Lung (tissue), 17 donors: ENCODE measurements at places on chromosomes 11 and 22. TPM values are rescaled to one million over a fixed set of nuclear protein-coding genes. Genes with fewer than 3 reads are reported as not detected.

DNA sequence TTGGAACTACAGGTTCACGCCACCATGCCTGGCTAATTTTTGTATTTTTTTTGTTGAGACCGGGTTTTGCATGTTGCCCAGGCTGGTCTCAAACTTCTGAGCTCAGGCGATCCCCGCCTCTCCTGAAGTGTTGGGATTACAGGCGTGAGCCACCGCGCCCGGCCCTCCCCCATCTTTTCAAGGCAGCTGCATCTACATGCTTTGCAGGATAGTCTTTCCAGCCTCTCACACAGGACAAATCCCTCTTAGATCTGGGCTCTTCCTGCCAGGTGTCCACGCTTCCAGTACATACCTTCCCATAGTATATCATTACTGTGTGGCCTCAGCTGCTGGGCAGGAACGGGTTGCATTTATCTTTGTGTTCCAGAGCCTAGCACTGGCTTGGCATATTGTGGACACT lies 49.7 kb downstream of the C11orf96 start:
- H3K4me3 ChIP-seq, result no peak overlapping the region
- H3K36me3 ChIP-seq, result no peaks in the 10 kb centered on the region
- no peak overlapping the region for H3K27ac ChIP-seq
- H3K27me3 ChIP-seq, result no peaks in the 10 kb centered on the region
- no peak for DNase-seq

DNA sequence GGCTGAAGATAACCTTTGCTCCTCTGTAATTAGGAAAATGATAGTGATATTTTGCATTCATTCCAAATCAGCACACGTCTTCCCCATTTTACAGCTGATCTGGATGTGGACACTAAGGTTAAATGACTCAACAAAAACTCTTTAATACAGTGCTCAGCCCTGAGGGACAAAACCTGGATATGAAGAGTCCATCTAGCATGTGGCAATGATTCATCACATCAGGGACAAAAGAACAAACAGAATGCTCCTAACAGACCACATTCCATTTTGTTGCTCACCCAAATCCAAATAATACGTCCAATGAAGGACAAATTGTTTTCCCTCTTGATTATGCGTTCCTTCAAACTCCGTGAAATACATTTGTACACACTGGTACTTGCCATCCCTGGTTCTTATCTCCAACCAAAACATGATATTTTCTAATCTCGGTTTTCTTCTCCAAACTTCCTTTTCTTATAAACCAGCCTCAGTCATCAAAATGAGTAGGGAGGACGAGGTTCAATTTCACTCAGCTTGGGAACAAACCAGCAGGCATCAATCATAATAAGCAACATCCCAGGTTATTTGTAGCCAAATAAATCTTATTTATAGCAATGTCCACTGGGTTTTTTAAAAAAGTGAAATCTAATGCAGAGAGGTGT lies 53.7 kb upstream of the MTMR2 start:
- H3K4me3 ChIP-seq, result no peak overlapping the region
- H3K27ac ChIP-seq, result no peak overlapping the region
- no peaks in the 10 kb centered on the region for H3K27me3 ChIP-seq
- no peaks in the 10 kb centered on the region for H3K4me1 ChIP-seq
- H3K36me3 ChIP-seq, result peaks cover 27% of the 10 kb centered on the region

Gene CST6
- 17.7 TPM for total RNA-seq

Gene C22orf42
- total RNA-seq, result not detected

- no peaks in the 10 kb centered on the region for H3K36me3 ChIP-seq
- H3K4me1 ChIP-seq, result peaks cover 5% of the 10 kb centered on the region
- H3K27me3 ChIP-seq, result no peaks in the 10 kb centered on the region
These were observed 35.4 kb upstream of the LINC01488 start for GRCh38 chr11:69446108-69446507.

DNA sequence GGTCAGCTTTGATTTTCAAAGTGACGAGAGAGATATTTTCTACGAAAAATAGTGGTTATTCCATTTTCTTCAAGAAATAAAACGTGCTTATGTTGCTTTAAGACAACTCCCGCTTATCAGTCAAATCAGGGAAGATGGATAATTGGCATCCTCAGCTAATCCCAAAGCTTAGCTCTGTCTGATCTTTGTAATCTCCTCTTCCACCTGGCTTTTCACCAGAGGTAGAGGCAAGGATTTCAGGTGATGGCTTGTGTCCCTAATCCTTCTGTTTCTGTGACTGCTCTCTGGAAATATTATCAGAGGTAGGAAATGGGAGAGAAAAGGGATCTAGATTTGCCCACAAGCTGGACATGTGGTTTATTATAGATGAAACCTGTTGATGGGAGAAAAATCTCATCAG lies 78.9 kb downstream of the DBX1 start:
- H3K27ac ChIP-seq, result no peak overlapping the region
- no peaks in the 10 kb centered on the region for H3K4me1 ChIP-seq
- H3K27me3 ChIP-seq, result no peaks in the 10 kb centered on the region
- no peak for DNase-seq
- H3K4me3 ChIP-seq, result no peak overlapping the region
- H3K36me3 ChIP-seq, result peaks cover 46% of the 10 kb centered on the region

DNA sequence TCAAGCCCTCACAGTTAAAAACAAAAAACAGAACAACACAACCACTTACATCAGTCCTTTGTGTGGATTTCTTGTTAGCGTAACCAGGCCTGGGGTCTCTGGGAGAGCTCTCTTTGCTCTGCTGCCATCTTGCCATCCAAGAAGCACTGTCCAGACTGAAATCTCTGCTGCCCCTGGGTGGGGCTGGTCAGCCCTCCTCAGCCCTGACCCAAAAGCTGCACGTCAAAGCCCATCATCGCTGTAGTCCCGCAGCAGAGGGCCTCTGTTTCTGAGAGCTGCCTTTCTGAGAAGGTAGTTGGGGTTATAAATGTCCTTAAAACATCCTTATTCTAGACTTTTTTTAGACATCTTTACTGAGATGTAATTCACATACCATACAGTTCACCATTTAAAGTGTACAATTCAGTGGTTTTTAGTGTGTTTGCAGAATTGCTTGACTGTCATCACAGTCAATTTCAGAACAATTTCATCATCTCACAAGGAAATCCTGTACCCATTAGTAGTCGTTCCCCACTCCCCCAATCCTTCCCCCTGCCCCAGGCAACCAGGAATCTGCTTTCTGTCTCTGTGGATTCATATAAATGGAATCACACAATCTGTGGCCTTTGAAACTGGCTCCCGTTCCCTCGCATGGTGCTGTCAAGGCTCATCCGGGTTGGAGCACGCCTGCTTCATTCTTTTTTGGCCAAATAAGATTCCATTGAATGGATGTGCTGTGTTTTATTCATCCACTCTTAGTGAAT lies 94.9 kb downstream of the TBC1D22A start:
- DNase-seq, result peak; percentile 74
- H3K36me3 ChIP-seq, result no peaks in the 10 kb centered on the region
- peaks cover 35% of the 10 kb centered on the region for H3K4me1 ChIP-seq
- H3K4me3 ChIP-seq, result no peak overlapping the region
- H3K27ac ChIP-seq, result no peak overlapping the region

Gene MAPK1
- 73.8 TPM for total RNA-seq

- no peak overlapping the region for H3K27ac ChIP-seq
- peak; percentile 4 for DNase-seq
- no peaks in the 10 kb centered on the region for H3K4me1 ChIP-seq
- no peak overlapping the region for H3K4me3 ChIP-seq
- no peaks in the 10 kb centered on the region for H3K36me3 ChIP-seq
These were observed 1917.5 kb downstream of the LRRC4C start for GRCh38 chr11:39541945-39542351.
